ENCODE measurements at places on chromosomes 2 and 18.

DNA sequence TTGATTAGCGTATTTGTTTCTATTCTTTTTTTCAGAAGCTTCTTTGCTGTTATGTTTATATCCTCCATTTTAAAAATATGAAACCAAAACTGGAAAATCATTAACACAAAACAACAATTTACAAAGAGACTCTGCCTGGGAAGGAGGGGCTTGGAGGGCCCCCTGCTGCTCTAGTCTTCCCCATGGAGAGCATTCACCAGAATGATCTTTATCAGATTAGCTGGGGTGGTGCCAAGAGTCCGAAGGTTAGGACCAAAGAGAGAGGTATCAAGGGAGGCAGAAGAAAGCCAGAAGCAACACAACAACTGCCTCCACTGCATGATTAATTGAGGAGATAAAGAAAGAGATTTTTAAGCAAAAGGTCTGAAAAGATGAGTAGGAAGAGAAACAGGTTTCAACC is 218.6 kb downstream of the IRS1 start:
- no peak for DNase-seq

DNA sequence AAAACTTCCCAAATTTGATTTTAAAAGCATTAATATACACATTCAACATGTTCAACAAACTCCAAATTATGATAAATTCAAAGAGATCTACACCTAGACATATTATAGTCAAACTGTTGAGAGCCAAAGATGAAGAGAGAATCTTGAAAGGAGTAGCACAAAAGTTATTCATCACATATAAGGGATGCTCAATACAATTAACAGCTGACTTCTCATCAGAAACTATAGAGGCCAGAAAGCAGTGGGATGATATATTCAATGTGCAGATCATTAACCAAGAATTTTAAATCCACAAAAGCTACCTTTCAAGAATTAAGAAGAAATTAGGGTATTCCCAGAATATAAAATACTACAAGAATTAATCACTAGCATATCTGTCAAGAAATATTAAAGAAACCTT is 75.4 kb downstream of the LOXHD1 start:
- DNase-seq = no peak

GRCh38 chr18:3886575-3887322 is 436.8 kb downstream of the TGIF1 start:
- no peak for DNase-seq

- no peak for DNase-seq
Measured at GRCh38 chr18:77250501-77250925, 865 bp downstream of the GALR1 start.

DNA sequence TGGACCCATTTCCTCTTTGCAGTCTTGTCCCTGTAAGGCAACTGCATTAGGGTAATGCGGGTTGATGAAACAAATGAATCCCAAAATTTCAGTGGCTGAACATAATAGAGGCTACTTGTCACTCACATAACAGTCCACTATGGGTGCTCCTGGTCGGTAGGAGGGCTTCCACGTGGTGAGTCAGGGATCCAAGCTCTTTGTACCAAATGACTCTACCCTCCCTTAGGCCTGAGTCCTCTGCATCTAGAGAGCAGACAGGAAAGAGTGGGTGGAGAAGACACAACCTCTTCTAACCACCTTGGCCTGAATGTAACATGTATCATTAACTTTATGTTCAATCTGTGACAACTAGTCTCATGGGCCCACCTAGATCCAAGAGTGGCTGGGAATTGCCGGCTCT is 86.2 kb upstream of the HAAO start:
- no peak for DNase-seq

DNA sequence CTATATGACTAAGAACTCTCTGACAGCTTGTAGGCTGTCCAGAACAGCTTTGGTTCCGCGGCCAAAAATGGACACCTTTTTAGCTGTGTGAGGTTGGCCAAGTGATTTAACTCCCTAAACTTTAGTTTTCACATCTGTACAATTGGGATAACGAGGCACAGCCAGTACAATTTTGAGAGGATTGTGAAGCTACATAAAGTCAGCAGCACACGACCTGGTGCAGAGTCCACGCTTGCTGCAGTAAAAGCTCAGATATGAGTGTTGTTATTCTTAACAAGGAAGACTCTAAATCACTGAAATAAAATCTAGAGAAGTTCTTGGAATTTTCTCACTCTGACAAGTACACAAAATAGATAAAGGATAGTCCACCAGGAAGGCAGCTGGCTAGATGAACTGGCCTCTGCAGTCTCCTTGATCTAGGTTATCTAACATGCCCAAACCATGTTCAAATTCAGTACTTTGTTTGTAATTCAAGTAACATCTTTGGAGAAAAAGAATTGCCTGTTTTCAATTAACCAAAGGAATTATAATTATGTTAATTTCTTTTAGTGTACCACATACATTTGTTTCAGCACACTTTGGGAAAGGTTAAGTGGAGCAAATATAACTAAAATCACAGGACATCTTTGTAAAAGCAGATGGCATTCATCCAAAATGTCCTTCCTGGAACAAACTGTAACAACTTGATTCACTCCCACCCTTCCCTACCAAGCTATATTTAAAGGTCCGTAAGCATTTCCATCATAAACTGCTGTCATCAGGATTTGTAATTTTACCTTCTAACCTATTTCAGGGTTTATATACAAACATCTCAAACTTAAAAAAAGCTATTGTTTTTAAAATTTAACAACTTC is 201.7 kb upstream of the STK17B start:
- DNase-seq = no peak

GRCh38 chr2:144183727-144184126 is 336.2 kb downstream of the ZEB2 start:
- DNase-seq = peak; percentile 56

DNA sequence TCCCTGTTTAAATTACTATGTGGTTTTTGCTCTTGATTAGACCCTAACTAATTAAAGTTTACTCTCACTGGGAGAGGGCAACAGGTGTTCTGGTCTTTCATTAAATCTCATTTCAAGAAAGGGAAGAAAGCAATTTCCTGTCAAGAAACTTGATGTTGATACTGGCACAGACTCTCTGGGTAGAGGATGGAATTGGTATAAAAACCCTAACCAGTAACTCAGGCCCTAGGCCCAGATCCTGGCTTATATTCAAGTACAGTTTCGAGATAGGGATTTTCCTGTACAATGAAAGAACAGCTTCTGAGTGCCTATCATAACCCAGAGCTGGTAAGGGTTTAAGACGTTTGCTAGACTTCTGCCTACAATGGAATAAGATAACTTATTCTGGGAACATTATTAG is 61.6 kb upstream of the ACYP2 start:
- no peak for DNase-seq

GRCh38 chr2:49940626-49941025 is 786.3 kb upstream of the FSHR start:
- no peak for DNase-seq
